ENCODE measurements at places on chromosomes 1 and 21.

DNA sequence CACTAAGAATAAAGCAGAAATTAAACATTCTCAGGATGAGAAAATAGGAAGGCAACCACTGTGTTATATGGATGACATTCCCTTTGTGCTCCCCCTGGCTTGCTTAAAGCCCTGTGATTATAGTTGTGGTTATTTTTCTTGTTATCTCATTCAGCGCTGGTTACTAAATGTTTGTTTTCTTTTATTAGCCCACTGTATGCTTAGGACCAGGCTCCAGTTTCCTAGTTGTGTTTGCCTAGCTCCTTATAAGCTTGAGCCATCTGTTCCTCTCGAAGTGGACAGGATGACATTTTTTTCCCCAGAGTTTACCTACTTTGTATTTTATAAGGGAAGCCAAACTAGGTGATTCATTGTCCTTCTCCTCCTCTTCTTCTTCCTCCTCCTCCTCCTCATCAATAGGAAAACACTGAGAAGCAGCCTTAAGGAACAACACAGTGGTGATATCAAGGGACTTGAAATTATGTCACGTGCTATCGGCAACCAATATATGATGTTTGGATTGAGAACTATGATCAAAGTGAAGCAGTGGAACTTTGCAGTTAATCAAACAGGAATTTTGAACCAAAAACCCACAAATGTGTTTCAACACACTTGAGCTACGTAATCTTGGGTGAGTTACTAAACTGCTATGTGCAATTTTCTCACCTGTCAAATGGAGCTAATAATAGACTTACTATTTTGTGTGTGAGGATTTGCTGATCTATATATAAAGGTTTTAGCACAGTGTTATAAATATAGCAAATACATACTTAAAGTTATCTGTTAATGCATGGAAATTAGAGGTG lies 35.1 kb upstream of the RGS7 start:
- DNase-seq = peak; percentile 67

- no peak for DNase-seq
Observed at GRCh38 chr1:170213596-170213995, 67.8 kb downstream of the NTMT2 start.

GRCh38 chr1:161139766-161140165 lies 7.3 kb upstream of the DEDD start:
- DNase-seq = peak; percentile 5

GRCh38 chr1:176949033-176949662 lies 215.4 kb downstream of the ASTN1 start:
- DNase-seq = no peak

- no peak for DNase-seq
Observed at GRCh38 chr1:33743221-33743998, 120.5 kb upstream of the HMGB4 start.

- no peak for DNase-seq
Observed at GRCh38 chr1:64387389-64388285, 82.3 kb upstream of the CACHD1 start.

GRCh38 chr1:29698033-29698432 lies 461.7 kb downstream of the PTPRU start:
- no peak for DNase-seq

DNA sequence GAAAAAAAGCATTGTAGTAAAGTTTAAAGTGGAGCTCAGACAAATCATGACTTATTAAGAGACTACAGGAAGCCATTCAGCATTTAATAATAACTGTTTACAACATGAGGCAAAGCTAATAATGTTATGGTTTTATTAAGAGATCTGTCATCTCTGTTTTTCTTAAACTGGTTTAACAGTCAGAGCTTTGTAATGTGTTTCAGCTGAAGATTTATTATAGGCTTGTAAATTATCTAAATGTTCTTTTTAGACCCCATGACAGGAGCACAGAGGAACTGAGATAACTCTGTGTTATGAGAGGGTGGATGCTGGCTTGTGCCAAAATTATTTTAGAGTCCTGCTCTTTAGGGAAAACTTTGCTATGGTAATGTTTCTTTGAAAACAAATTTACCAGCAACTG lies 38.0 kb upstream of the RWDD3 start:
- DNase-seq = no peak

DNA sequence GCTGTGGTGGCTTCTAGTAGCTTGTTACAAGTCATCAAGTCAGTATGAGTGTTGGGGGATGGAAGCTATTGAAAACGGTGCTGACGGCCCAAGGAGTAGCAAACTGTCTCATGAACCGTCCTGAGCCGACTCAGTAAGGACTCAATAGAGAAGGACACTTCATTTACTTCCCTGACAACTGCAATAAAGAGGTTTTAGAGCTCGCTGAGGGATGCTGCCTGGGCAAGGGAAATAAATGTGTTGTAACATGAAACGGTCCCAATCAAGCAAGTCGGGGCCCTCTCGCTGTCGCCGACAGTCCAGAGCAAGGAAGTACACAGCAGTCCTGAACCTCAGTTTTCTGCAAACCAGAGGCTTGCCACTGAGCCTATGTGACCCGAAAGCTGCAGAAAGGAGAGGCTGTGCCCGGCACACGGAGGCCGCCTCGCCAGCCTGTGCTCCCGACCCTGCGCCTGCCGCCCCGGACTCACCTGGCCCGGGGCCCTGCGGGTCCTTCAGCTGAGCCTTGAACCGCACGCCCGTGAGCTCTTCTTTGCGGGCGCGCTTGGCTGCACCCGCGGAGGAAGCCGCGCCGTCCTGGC lies 423 bp downstream of the URB1 start:
- DNase-seq = no peak

- no peak for DNase-seq
Observed at GRCh38 chr21:35833991-35834390, 226.3 kb downstream of the SETD4 start.

DNA sequence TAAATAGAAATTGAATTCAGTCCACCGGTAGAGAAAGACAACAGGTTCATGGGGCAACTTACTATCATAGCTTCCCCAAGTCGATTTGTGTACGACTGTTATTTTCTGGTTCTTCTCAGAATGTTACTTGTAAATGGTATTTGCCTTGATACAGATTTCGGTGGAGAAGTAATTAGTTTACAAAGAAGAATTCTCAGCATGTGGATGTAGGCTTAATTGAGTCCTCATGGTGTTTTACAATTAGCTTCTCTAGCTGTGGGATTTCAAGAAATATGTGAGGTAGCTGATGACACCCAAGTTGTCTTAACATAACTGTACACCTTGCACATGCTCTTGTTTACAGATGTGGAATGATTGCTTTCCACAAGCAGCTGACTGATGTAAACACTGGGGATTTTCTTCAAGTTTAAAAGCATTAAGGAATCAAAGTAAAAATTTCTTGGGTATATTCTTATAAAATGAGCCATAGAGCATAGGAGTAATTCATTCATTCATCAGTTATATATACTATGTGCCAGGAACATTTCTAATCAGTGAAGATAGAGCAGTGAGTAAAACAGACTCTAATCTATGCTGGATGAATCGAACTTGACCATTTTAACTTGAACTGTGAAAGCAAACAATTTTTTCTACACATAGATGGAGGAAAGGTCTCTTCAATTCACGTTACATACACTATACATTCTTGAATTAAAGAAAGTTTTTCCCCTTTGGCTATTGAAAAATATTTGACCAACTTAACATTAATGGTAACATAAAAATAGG lies 1.4 kb downstream of the MACO1 start:
- DNase-seq = no peak

GRCh38 chr1:218284377-218284916 lies 646 bp upstream of the RRP15 start:
- no peak for DNase-seq

DNA sequence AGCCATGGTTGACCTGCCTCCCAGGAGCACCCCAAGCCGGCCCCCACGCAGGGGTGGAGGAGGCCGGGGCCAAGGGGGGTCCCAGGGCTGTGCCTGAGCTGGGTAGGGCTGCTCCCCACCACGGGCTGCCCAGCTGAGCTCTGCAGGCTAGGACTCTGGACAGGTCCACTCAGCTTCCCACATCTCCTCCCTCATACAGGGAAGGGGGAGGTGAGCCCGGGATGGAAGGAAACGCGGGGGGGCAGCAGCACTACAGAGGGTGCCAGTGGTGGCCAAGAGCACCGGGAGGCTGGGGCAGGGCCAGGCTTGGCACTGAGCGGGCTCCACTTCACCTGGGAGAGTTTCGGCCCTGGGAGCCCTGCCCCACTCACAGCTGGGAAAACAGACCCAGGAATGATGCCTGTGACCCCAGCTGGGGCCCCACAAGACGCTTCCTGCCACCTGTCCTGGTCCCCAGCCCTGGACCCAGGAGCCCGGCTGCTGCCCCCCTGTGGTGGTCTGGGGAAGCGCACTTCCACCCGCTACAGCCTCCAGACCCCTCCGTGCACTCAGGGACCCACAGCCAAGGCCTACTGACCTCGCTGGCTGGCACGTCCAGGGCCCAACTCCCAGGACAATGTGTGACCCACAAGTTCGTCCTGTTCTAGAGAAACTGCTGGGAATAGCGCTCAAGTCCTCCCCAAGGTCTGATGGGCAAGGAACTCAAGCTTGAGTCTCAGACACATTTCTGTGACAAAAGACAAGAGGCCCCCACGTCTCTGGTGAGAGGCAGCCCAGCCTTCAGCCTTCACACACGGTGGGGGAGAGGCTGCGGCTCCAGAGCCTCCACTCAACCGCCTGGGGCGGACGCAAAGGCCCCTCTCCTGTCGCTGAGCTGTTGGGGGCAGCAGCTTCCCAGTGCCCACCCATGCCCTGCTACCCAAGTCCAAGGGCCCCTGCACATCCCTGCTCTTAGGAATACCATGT lies 3.0 kb downstream of the AURKAIP1 start:
- DNase-seq = no peak

DNA sequence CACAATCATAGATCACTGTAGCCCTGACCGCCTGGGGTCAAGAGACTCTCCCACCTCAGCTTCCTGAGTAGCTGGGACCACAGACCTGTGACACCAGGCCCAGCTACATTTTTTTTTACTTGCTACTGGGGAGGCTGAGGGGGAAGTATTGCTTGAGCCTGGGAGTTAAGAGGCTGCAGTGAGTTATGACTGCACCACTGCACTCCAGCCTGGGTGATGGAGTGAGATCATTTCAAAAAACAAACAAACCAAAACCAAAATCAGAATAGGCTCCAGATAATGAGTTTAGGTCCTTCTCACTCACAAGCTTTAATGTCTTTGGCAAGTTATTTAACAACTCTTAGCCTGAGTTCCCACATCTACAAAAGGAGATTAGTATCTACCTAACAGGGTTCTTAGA lies 22.8 kb downstream of the WDR26 start:
- DNase-seq = no peak

GRCh38 chr1:9629445-9630201 lies 21.9 kb upstream of the PIK3CD start:
- DNase-seq = no peak

DNA sequence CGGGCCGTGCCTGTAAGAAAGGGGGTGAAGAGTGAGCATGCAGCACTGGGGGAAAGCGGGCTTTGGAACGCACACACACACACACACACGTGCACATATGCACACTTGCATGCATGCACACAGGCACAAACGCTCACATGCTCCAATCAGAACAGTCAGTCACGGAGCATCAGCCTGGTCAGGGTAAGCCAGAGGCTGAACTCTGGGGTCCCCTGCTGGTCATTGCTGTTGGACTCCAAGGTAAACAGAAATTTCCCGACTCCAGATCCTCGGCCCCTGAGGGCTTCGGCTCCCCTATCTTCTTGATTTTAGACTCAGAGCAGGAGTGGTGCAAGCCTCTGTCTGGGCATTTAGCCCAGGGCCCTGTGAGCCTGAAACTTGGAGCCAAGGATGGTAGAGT lies 54.2 kb downstream of the SYT2 start:
- DNase-seq = no peak

GRCh38 chr1:1123581-1124507 lies 8.0 kb upstream of the C1orf159 start:
- DNase-seq = no peak

DNA sequence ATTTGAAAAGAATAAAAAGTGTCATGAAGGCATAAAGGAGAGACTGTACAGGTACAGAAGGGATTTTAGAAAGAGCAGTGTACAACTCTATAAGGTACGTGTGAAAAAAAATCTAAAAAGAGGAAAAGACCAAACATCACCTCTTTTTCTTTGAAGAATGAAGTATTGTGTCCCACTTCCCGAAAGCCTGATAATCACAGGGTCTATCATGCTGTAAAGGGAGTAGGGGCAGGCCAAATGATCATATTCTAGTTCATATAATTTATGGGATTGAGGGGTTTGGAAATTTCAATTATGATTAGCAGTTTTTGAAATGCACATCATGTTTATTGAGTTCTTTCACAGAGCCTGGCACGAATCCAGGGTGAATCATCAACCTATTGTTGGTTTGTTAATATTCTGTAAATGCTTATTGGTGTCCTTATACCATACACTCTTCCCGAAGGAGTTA lies 910 bp upstream of the RERE start:
- no peak for DNase-seq

DNA sequence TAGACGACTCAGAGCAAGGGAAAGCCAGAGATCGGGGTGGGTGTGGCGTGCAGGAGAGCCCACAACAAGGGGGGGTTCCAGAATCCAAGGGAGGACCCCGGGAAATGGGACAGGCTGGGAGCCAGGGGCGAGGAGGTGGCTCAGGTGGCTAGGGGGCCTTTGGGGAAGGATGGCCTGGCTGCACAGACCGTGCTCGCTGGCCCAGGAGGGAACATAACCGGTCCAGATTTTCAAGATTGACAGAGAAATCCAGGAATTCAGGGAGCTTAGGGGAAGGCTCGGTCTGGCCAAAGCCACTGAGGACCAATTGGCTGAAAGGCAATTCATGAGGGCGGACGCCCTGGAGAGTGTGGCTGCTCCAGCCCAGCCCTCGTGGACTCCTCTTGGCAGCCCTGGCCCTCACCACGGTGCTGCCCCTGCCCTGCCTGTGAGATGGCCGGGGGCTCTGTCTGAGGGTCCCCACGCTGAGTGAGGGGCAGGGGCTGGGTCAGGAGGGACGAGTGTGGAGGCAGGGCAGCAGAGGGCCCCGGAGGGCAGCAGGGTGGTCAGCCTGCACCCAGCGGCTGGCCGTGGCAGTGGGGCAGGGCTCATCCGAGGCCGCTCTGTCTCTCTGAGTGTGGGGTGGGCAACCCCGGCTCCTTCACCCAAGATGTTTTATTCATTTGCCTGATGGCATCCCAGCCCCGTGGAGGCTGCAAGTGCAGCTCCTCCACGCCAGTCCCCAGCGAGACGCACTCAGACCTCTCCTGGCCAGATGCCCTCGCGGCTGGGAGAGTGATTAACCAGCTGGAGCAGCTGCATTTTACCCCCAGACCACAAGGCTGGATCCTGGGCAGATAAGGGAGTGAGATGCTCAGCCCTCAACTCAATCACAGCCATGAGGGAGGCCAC lies 5.6 kb upstream of the LRRC3 start:
- no peak for DNase-seq

DNA sequence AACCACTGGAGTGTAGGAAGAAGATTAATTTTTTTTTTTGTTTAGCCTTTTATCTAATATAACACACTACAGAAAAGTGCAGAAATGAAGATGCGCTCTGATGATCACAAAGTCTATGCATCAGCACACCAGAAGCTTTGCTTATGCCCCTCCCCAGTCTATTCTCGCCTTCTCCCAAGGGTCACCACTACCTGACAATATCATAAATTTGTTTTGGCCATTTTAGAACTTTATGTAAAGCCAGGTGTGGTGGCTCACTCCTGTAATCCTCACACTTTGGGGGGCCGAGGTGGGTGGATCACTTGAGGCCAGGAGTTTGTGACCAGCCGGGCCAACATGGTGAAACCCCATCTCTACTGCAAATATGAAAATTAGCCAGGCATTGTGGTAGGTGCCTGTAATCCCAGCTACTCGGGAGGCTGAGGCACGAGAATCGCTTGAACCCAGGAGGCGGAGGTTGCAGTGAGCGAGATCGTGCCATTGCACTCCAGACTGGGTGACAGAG lies 231.3 kb downstream of the FOXD2 start:
- no peak for DNase-seq
